ENCODE measurements at places on chromosomes 16 and 17.

DNA sequence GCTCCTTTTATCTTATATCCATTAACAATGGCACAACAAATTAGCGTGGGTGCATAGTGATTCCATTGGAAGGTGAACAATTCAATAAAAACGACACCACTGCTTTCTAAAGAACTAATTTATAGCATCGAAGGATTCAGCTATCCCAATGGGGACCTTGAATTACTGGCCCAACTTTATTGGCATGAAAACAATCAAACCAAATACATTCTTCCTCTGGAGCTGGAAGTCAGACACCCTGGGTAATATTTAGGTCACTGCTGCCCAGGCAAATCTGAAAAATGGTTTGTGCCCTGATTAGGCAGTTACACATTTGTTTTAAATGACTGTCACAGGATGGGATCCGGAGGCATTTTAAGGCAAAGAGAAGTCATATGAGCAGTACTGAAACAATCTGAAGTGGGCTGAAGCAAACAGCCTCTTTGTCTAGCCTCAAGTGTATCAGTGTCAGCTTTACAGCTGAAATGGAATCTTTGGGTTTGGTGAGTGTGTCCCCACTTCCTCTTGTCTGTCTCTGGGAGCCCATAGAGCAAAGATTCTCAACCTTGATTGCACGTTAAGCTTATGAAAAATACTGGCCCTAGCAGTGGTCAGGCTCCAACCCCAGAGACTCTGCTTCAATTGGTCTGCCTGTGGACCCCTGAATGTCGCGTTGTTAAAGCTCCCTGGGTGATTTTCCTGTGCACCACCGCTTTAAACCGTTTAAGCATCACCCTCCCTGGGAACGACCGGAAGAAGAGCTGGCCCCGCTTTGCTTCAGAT is 30.3 kb downstream of the CDK5R1 start:
- DNase-seq, result no peak

DNA sequence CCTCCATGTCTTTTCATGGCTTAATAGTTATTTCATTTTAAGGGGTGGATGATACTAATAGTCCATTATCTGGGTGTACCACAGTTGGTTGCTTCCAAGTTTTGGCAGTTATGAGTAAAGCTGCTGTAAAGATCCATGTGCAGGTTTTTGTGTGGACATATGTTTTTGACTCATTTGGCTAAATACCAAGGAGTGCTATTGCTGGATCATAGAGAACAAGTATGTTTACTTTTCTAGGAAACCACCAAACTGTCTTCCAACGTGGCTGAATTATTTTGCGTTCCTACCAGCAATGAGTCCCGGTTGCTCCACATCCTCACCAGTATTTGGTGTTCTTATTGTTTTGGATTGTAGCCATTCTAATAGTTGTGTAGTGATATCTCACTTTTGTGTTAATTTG is 181.9 kb downstream of the SPECC1 start:
- DNase-seq, result no peak

- DNase-seq, result no peak
Measured at GRCh38 chr17:82310877-82311276, 6.5 kb downstream of the CD7 start.

GRCh38 chr17:48646183-48647102 is 20.3 kb upstream of the HOXB9 start:
- no peak for DNase-seq

DNA sequence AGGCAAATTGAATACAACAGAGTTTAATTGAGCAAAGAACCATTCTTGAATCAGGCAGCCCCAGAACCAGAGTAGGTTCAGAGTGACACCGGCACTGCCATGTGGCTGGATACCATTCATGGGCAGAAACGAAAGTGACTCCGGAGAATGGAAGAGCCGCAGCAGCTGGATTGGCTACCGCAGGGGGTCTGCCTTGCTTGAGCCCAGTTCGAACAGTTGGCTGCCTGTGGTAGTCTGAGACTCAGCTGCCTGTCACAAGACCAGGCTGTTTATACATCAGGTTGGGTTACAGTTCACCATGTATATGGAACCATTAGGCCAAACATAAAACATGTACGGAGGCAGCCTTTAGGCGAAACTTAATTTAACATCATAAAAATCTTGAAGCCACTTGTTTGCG is 205.2 kb upstream of the CHMP6 start:
- DNase-seq, result no peak

DNA sequence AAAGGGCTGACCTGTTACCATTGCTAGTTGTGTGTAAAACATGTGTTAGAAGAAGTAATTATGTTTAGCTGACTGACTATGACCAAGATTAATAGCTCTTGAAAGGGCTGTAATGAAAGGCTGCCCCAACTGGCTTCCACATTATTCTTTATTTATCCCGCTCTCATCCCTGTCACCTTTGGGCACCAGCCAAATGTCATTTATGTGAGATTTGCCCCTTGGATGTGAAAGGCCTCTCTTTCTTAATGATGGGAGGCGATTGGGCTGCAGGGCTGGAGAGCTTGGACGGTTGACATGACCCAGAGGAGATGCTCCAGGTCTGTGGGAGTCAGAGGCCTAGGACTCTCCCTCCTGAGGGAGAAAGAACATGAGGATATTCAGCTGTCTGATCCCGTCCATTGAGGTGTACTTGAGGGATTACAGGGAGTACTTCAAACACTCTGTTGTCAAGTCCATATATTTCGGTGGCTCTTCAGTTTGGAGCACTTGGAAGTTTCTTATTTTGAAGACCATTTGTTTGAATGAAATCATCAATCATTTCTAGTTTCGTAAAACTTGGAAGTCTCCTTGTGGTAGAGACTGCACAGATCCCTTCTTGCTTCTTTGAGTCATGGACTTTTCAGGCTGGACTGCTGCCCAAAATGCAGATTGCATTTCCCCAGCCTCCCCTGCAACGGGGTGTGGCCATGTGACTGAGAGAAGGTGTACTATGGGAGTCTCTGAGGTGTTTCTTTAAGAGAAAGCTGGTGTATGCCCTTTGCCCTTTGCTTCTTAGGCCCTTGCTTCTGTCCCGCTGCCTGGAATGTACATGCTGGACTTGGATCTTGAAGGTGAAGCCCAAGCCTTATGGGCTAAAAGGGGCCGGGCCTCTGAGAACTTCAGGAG is 51.3 kb downstream of the FTO start:
- DNase-seq, result no peak

Data from stimulated activated CD4-positive, alpha-beta T cell treated with anti-CD3 and anti-CD28 coated beads, TNF-alpha, amount 100 ng/mL, for 4 hours (primary cell).